ENCODE measurements at places on chromosomes 3 and 15. TPM values are rescaled to one million over a fixed set of nuclear protein-coding genes. Genes with fewer than 3 reads are reported as not detected.
A peak's percentile ranks its signal among the peaks of the same experiment; 100 is the strongest.

DNA sequence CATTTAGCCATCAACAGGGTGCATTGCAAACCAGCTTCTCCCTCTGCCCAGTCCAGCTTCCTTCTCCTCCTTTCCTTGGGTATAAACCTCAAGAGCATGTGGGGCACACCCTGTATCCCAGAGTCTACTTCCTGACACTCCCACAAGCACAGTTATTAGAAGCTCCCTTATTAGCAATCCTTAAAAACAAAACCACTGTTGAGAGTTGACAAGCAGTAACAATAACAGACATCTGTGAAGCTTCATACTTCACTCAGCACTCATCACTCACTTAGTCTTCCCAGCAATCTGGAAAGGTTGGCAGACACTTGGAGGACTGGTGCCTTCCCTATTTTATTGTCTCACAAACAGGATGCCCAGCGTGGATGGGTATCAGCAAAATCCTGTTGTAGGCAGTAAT is 155.5 kb upstream of the PROK2 start:
- H3K4me3 ChIP-seq: no peak overlapping the region
- H3K4me1 ChIP-seq: no peaks in the 10 kb centered on the region
- DNase-seq: no peak
- no peaks in the 10 kb centered on the region for H3K27me3 ChIP-seq
- no peak overlapping the region for H3K27ac ChIP-seq

DNA sequence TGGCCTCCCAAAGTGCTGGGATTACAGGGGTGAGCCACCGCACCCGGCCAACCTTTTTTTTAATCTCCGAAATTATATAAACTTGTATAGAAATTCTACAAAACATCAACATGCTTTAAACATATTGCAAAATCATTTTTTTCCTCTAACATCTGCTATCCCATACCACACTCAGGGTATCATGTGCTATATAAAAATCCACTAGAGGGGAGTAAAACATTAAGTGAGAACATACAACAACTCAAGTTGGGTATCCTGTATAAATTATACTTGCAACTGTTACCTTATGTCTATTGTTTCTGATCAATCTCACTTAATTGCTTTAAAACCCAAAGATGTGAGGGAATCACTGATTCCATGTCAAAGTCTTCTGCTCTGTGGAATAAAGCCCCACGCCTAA is 71.9 kb upstream of the FBN1 start:
- DNase-seq: no peak
- no peak overlapping the region for H3K27ac ChIP-seq
- no peaks in the 10 kb centered on the region for H3K4me1 ChIP-seq
- no peak overlapping the region for H3K4me3 ChIP-seq

- H3K4me1 ChIP-seq: no peaks in the 10 kb centered on the region
- H3K4me3 ChIP-seq: no peak overlapping the region
- DNase-seq: no peak
These were observed 492.5 kb upstream of the CFAP20DC start for GRCh38 chr3:59542276-59542675.

GRCh38 chr3:27943106-27943505 is 221.0 kb upstream of the EOMES start:
- H3K27me3 ChIP-seq: no peaks in the 10 kb centered on the region
- no peaks in the 10 kb centered on the region for H3K4me1 ChIP-seq
- no peaks in the 10 kb centered on the region for H3K36me3 ChIP-seq
- DNase-seq: peak; percentile 22
- H3K27ac ChIP-seq: no peak overlapping the region

GRCh38 chr15:63054985-63055384 is 12.4 kb downstream of the TPM1 start:
- peaks cover 81% of the 10 kb centered on the region for H3K4me1 ChIP-seq
- peaks cover 32% of the 10 kb centered on the region for H3K36me3 ChIP-seq
- no peaks in the 10 kb centered on the region for H3K27me3 ChIP-seq
- peak overlapping the region; percentile 94 for H3K27ac ChIP-seq

- H3K27me3 ChIP-seq: no peaks in the 10 kb centered on the region
- no peak for DNase-seq
- no peaks in the 10 kb centered on the region for H3K4me1 ChIP-seq
- no peak overlapping the region for H3K4me3 ChIP-seq
- H3K36me3 ChIP-seq: no peaks in the 10 kb centered on the region
These were observed 110.2 kb downstream of the TPRA1 start for GRCh38 chr3:127480196-127480954.

DNA sequence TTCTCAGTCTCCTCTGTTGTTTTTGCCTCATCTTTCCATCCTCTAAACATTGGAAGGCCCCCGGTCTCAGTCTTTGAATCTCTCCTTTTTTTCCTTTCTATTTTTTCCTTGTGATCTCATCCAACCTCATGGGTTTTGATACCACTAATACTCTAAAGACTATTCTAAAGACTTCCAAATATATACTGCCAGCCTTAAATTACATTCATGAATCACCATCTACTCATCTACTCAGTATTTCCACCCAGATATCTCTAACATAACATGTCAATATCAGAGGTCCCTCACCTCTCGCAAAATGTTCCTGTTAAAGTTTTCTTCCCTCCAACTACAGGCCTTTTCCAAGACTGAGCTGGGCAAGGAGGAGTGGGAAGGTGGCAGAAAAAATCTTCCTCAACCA is 282.5 kb upstream of the TTC14 start:
- H3K27me3 ChIP-seq: no peaks in the 10 kb centered on the region
- no peak overlapping the region for H3K4me3 ChIP-seq
- DNase-seq: no peak
- H3K4me1 ChIP-seq: no peaks in the 10 kb centered on the region
- no peaks in the 10 kb centered on the region for H3K36me3 ChIP-seq

GRCh38 chr3:15831927-15832326 is 34.1 kb upstream of the ANKRD28 start:
- no peak overlapping the region for H3K4me3 ChIP-seq
- H3K27ac ChIP-seq: no peak overlapping the region

TJP1 gene
- total RNA-seq: 37.9 TPM
